NCI-H2029 (cell line): ENCODE measurements at places on chromosomes 3 and 15.
A peak's percentile ranks its signal among the peaks of the same experiment; 100 is the strongest.

DNA sequence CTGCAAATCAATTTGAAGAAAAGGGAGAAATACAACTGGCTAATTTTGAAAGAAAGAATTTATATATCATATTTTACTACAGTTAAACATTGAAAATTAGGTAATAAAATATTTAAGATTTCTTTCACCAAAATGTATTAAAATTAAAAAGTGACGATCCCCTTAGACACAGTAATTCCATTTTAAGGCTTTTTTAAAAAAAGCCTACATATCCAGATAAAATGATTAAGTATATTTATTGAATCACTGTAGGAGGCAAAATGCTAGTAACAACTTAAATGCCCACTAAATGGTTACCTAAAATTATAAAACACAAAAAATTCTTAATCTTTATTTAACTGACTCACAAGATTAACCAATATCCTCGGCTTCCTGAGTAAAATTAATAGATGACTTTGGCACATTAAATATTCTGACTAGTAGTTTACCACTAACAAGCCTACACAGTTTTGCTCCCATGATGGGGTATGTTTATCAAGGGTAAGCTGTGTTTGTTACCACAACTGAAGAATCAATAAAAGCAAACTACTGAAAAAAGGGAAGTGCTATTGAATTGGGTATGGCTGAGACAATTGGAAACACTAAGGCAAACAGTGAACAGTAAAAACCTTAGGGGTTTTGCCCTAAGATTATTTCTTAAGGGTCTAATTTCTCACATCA, 28.4 kb downstream of the ANKRD28 start:
- DNase-seq, result no peak

- DNase-seq, result no peak
Observed at GRCh38 chr3:54928046-54928770, at the start of gene LRTM1. TSS of gene LRTM1 (minus strand) at chr3:54928059. CDS start at chr3:54927911, 148 bp downstream.

- no peak for DNase-seq
Observed at GRCh38 chr3:167754049-167754448, 18.5 kb downstream of the SERPINI1 start.

DNA sequence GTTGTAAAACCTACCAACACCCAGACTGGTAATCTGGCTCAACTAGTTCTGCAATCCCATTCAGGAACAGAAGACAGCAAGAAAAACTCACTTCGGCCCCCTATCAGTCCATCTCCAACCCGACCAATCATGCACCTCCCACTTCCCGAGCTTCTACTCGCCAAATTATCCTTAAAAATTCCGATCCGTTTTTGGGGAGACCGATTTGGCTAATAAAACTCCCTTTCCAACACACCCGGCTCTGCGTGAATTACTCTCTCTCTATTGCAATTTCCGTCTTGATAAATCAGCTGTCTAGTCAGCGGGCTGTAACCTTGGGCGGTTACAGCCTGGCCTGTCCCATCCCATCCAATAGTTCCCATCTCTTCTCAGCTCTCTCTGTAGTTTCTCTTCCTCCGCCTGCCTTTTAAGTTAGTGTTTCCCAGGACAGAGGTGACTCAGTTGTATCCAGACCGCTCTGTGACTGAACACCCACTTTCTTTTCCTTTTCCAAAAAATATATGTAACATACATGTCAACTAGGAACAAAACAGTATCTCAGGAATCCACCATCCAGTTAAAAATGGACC, 780 bp upstream of the ACAD9 start:
- no peak for DNase-seq

DNA sequence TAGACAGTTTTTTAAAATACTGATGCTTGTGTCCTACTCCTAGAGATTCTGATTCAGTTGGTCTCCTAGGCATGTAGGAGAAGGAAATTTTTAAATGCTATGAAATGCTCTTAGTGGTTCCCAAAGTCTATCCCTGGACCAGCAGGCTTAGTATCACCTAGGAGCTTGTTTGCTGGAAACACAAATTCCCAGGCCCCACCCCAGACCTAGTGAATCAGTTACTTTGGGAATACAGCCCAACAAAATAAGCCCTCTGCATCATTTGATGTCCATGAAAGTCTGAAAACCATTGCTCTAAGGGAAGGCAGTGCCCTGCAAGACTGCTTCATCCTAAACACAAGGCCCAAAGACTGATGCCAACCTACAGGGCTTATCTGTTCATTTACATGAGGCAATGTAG, 36.3 kb downstream of the CCNL1 start:
- no peak for DNase-seq

- DNase-seq, result peak; percentile 5
Observed at GRCh38 chr3:180280555-180280954, 243.8 kb upstream of the PEX5L start.

- DNase-seq, result no peak
Observed at GRCh38 chr3:66898155-66898554, 100.0 kb upstream of the KBTBD8 start.

DNA sequence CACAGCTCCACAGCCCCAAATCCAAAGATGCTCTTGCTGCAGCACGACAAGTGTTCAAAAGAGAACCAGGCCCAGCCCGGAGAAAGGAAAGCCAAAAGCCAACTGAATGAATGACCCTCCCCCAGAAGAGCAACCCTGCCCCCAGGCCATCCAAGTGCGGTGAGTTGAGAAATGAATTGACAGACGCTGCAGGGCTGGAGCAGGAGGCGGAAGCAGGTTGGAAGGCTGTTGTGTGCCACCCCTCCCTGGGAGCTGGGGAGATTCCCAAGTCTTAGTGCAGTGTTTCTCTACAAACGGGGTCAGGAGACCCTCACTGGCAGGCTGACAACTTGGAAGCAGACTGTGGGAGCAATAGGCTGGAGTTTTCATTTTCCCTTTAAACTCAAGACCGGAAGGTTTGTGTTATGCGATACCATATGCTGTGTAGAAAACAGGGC, 3.5 kb upstream of the SPTBN5 start:
- DNase-seq, result no peak

DNA sequence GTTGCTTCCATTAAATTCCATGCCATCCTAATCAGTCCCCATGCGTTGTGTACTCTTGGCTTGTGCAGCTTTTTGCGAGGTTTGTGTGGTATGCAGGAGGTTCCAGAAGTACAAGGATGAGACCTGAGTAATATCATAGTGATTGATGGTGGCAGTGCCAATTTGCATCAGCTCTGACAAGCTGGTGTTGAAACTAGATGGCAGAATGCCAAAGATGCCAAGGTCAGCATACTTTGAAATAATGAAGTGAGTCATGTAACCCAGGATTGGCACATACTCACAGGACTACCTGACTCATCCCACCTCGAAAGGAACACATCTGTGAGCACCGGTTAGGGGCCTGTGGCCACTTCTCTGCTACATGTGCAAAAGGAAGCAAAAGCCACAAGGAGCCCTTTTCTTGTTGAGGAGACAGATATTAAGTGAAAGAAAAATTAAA, 14.3 kb downstream of the KAT2B start:
- peak; percentile 78 for DNase-seq

DNA sequence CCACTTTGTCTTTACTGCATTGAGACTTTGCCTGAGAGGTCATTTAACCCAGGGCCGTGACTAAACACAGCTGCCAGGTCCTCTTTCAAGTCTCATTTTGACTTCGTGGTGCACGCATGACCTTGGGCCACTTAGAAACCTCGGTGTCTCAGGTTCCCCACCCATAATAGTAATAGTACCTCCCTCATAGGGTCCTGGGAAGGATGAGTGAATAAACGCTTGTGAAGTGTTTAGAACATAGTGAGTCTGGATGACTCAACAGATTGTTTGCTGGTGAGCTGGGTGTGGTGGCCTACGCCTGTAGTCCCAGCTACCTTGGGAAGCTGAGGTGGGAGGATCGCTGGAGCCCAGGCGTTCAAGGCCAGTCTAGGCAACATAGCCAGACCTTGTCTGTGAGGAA, 56.3 kb downstream of the BDH1 start:
- DNase-seq, result no peak

- DNase-seq, result no peak
Observed at GRCh38 chr3:131705558-131706051, 202.8 kb upstream of the MRPL3 start.

DNA sequence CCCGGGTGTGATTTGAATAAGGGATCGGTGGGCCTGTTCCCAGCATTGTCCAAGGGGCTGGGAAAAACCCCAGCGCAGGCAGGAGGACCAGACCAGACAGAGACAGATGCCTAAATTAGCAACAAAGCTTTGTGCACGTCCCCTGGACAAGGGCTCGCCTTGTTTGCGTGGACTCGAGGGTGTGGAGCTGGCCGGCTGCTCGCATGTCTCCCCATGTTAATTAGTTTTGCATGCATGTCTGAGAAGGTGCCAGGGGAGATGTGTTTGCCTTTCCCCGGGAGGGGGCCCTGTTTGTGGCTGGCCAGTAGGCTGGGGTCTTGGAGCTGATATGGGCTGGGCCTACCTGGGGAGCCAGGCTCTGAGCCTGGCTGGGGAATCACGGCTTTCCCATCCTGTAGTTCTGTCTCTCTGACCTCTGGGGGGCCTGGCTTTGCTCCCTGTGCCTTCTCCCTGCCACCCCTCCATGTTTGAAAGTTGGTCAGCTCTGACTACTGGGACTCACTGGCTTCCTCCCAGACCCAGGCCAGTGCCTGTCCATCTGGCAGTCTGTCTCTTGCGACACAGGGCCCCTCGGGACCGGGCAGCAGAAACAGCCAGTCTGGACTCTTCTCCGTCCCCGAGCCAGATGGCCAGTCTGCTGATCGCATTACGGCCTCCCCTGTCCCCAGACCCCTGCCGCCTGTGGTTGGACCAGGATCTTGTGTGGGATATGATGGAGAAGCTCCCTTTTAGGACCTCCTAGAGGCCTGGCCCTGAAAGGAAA, 55.4 kb upstream of the POLG start:
- no peak for DNase-seq

GRCh38 chr3:71039332-71039731, 544.2 kb downstream of the FOXP1 start:
- DNase-seq, result no peak

GRCh38 chr3:138786788-138787271, 47.9 kb downstream of the PIK3CB start:
- no peak for DNase-seq

DNA sequence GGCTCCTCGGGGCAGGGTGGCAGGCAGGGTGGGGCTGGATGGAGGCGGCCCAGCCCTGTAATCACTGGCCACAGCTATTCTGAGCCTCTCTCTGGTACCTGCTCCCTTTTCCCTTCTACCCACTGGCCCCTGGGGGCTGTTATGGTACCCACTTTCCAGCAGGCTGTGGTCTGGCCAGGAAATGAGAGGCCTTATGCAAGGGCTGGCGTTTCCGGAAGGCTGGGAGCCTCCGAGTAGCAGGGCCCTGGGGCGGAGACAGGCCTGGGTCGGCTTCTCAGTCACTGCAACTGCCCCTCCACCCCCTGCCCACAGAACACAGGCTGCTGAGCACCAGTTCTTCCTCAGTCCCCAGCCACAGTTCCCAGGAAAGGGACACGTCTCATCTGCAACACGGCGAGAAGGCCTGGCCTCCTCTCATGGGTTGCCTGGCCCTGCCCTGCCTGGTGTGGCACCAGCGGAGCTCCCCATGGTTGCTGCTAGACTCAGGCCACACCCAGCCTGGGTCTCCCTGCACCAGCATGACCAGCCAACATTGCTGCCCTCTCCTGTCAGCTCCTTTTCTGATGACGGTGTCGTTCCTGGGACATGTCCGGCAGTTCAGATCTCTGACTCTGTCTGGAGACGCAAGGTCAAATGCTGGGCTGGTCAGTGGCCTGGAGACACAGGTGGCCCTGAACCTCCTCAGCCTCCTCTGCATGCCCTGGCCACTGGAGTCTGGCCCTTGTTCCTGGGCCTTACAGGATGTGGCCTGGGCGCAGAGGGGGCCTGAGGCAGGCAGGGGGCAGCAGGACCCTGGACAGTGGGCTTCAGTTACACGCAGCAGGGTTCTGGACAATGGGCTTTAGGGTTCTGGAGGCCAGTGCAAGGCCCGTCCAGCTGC, 6.5 kb downstream of the CHST13 start:
- DNase-seq, result no peak

DNA sequence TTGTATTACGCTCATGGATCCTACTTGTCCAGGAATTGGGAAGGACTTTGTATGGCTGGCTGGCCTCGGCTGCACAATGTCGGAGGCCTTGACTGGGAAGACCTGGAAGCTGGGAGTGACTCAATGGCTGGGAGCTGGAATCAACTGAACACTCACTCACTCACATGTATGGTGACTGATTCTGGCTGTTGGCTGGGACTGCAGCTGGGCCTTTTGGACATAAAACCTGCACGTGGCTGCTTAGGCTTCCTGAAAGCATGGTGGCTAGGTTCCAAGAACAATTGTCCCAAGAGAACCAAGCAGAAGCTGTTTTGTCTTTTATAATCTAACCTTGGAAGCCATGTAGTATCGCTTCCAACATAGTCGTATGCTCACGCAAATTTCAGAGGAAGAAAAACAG, 38.0 kb upstream of the CMTM8 start:
- no peak for DNase-seq

- DNase-seq, result no peak
Observed at GRCh38 chr3:88986834-88987233, 120.6 kb upstream of the EPHA3 start.

GRCh38 chr3:157906627-157907026, 199.6 kb downstream of the SHOX2 start:
- DNase-seq, result no peak

DNA sequence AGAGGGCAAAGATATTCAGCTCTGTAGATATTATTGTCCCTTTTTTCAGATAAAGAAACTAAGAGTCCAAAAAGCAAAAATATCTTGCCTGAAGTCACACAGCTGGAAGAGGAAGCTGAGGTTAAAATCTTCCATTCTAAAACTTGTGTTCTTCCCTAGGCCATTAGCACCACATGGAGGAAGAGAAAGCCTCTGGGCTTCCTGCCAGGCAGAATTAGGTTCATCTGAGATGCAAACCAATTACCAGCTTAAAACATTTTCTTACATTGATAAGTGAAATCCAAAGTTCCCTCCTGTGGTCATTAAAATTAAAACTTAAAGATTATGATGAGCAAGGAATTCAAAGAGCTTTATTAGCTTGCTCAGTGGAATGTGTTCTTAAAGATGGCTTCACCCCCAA, 235.3 kb upstream of the SETMAR start:
- DNase-seq, result no peak

DNA sequence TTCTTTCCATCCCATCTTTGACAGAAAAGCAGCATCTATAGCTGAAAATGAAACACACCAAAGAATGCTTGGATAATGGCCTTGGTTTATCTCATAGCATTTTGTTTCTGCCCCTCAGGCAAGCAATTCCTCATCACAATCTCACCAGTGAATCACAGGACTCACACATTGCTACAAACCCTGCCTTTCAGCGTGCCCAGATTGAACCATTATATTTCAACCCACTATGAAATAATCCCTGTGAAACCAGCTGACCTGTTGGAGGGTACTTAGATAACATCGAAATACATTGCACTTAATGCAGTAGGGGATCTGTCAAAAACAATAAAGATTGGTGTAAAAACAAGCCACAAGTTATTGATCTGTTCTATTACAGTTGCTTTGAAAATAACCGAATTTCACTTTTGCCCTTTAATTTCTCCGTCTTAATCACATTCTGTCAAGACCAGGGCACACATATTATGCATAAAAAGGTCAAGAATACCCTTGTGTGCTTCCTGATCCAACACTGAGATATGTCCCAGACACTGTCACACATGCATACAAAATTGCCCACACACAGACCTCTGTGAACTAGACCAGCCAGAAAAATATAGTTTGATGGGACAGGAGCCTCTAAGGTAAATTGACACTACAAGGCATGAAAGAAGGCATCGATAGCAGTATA, 839.8 kb downstream of the NTRK3 start:
- no peak for DNase-seq

GRCh38 chr3:167012691-167013090, 367.4 kb downstream of the ZBBX start:
- DNase-seq, result no peak

GRCh38 chr3:195033531-195034091, 237.3 kb downstream of the XXYLT1 start:
- DNase-seq, result no peak
